ENCODE measurements at places on chromosomes 2 and 18. TPM values are rescaled to one million over a fixed set of nuclear protein-coding genes. Genes with fewer than 3 reads are reported as not detected.

The NAT8 gene
- total RNA-seq, result not detected

The RGPD4 gene
- not detected for total RNA-seq

The NPPC gene
- not detected for total RNA-seq

The DSG4 gene
- 0.02 TPM for total RNA-seq

The PPIL3 gene
- 24.9 TPM for total RNA-seq

The KYNU gene
- 304 TPM for total RNA-seq

The SULT1C4 gene
- total RNA-seq, result not detected

The DSG1 gene
- total RNA-seq, result not detected

The TTR gene
- not detected for total RNA-seq

The HRH4 gene
- not detected for total RNA-seq

The NETO1 gene
- total RNA-seq, result not detected

The SGO2 gene
- total RNA-seq, result 17.0 TPM

The SCYGR4 gene
- not detected for total RNA-seq

The OSR1 gene
- total RNA-seq, result 9.0 TPM

The IL36A gene
- not detected for total RNA-seq

The CFAP65 gene
- 0.15 TPM for total RNA-seq

The G6PC2 gene
- not detected for total RNA-seq

The MAP2 gene
- total RNA-seq, result 0.28 TPM

The KCNG2 gene
- total RNA-seq, result not detected

The SLC16A14 gene
- total RNA-seq, result 1.4 TPM

The FAP gene
- 0.08 TPM for total RNA-seq

The TDRD15 gene
- not detected for total RNA-seq

The CHRND gene
- total RNA-seq, result not detected

The CNTNAP5 gene
- not detected for total RNA-seq

The TTC27 gene
- total RNA-seq, result 28.6 TPM

The TTN gene
- 0.01 TPM for total RNA-seq

The CD8B2 gene
- not detected for total RNA-seq

The DOK6 gene
- not detected for total RNA-seq

The CNGA3 gene
- not detected for total RNA-seq

The DYNAP gene
- total RNA-seq, result not detected

The ASB18 gene
- total RNA-seq, result not detected

The LYPD6 gene
- 0.06 TPM for total RNA-seq

The IL1A gene
- 0.05 TPM for total RNA-seq

The C2orf92 gene
- 0.81 TPM for total RNA-seq

The ARID5A gene
- 10.0 TPM for total RNA-seq

All from A549 treated with DMSO at 1 μM for 4 hours (cell line).